NCI-H1092 (cell line): ENCODE measurements at places on chromosomes 2 and 18.

GRCh38 chr18:33853187-33853586, 275.2 kb downstream of the ASXL3 start:
- DNase-seq = no peak

- DNase-seq = no peak
These were observed 154.5 kb upstream of the PID1 start for GRCh38 chr2:229425598-229425997.

DNA sequence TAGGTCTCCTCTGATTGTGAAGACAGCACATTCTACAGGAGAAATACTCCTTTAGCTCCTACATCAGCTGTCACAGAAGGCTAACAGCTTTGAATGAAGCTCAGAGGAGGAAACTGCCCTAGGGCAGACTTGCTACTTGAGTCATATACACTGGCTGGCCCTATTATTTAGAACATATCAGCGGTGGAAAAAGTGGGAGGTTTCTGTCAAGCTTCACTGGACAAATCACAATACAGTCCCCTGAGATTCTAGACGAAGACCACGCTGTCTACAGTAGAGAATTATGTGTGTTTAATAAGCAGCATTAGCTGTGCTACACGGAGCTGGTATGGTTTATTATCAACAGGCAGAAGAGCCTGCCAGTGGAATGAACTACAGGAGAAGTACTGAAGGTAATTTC, 230.9 kb upstream of the FSIP2 start:
- no peak for DNase-seq

DNA sequence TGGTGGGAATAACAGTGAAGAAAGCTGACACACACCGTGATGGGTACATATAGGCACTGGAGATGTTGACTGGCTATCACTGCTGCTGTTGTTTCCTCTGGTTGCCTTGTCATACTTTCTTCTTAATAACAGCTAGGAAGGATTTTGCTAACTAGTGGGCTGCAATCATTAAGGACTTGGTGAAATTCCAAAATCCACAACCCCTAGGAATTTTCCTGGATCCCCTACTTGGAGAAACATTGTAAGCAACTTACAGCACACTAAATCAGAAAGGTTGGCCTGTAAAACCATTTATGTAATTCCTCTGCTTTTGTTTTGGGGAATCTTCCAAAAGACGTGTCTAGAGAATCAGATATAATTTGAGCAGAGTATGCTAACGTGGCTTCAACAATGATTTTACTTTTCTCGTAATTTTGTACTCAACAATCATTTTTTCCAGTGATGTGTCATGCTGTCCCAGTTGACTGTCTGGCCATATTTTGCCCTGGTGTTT, 8.0 kb upstream of the COL3A1 start:
- DNase-seq = no peak

GRCh38 chr2:68789603-68790002, 55.0 kb downstream of the ARHGAP25 start:
- DNase-seq = no peak

- no peak for DNase-seq
These were observed 100.7 kb upstream of the FOSL2 start for GRCh38 chr2:28291811-28292440.

DNA sequence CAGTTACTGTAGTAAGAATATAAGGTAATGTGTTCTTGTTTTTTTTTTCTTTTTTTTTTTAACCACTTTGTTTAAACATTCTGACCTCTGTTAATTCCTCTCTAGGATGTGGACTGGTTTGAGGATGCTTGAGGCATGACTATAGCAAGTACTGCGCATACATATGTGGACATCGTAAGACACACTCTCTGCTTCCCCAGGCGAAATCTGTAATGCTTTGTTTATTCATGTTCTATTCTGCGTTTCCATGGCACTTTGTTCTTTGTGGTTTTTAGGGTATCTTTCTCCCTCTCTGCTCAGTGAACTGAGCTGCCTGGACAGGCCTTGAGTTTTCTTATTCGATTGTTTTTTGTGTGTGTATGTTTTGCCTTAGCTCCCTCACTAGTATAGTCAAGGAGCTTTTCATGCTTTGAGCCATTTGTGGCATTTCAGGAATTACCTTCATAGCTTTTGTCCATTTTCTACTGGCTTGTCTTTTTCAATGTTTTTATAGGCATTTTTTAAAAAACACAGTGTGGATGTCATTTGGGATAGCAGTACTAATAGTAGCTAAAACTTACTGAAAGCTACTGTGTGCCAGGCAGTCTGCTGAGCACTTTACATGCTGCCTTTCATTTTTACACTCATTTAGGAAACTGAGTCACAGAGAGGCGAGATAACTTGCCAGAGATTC, 1.9 kb upstream of the SH3BP4 start:
- DNase-seq = no peak

DNA sequence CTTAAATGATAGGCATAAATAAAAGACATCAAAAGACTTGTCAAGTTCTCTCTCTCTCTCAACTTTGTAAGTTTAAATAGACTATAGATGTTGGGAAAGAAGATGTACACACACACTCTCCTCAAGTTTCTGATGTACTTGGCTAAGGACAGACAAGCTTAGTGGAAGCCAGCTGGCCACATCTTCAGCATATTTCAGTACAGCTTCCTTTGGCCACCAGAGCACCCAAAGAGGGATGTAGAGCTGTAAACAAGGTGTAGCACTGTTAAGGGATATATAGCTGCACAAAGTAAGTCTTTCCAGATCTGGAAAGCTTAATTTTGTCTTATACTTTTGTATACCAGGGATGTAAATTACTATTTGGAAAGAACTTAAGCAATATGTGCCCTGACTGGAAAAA, 64.3 kb upstream of the MSTN start:
- DNase-seq = no peak

GRCh38 chr2:221572821-221573429, 821 bp upstream of the EPHA4 start:
- DNase-seq = no peak

GRCh38 chr2:27977731-27978312, 87.3 kb downstream of the BABAM2 start:
- no peak for DNase-seq

- no peak for DNase-seq
These were observed 27.2 kb downstream of the NBAS start for GRCh38 chr2:15533860-15534480.

- DNase-seq = no peak
These were observed 121.0 kb upstream of the SLC39A10 start for GRCh38 chr2:195535911-195536522.

- no peak for DNase-seq
These were observed 60.8 kb downstream of the FAM168B start for GRCh38 chr2:131032393-131032836.

- DNase-seq = no peak
These were observed 78.9 kb downstream of the LPIN2 start for GRCh38 chr18:2933995-2934394.

- no peak for DNase-seq
These were observed 131.8 kb downstream of the CSRNP3 start for GRCh38 chr2:165601065-165601830.

- DNase-seq = no peak
These were observed 18.7 kb downstream of the FHOD3 start for GRCh38 chr18:36316246-36316645.

DNA sequence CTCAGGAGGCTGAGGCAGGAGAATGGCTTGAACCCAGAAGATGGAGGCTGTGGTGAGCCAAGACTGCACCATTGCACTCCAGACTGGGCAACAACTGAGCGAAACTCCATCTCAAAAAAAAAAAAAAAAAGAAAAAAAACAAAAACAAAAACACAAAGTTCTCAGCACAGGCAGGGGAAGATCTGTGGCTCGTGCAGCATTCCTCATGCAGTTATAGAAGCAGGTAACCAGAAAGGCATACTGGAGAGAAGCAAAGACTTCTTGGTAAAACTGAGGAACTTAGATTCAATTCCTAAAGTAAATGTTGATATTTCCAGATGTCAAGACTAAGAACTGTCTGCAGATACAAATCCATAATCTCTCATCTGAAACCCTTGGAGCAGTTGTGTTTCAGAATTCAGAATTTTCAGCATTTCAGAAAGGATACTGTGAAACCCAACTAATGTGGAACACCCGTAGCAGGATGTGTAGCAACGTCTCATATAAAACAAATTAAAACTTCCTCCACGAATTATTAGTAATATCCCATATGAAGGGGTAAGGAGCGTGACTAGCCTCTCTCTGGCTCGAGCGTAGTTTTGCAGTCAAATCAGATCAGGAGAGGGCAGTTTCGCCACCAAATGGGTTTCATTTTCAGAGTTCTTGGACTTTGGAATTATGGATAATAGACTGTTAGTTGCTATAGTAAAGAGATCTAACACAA, 13.2 kb upstream of the SLC25A52 start:
- DNase-seq = no peak

DNA sequence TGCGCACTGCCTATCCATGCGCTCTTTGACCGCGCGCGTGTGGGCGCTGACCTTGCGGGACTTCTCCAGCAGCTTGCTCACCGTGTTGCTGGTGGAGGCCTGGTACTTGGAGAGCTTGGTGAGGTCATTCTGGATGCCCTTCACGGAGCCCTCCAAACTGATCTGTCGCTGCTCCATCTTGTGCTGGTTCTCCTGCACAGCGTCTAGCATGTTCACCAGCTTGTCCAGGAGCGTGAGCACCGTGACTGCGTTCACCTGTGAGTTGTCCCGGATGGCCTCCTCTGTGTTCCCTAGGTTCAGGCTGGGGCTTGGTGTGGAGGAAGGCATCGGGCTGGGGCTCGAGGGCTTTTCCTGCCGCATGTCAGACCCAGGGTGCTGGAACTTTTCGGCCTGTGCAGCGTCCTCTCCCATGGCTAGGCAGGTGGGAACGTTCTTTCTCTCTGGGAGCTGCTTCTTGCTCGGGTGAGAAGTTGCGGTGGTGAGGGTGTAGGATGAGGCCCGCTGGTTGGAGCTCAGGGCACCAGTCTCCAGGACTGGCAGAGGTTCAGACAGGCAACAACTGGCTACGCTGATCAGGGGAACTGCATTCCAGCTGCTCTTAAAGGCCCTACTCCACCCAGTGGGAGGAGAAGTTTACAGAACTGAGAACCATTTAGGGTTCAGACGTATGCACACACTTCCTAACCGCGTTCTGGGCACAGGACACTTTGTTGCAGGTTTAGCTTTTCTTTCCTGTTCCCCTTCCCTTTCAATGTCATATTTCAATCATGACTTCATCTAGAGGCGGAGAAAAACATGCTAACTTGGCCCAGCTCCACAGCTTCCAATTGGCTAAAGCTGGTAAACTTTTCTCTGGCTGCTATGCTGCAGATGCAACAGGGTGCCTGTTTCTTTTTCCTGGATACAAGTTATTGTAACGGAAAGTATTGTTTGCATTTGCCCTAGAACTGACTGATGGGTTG, at the start of gene CAVIN2:
TSS of gene CAVIN2 (minus strand) at position 574 of the 962 bp plus-strand sequence. CDS start at position 411, 163 bp downstream.
- no peak for DNase-seq

DNA sequence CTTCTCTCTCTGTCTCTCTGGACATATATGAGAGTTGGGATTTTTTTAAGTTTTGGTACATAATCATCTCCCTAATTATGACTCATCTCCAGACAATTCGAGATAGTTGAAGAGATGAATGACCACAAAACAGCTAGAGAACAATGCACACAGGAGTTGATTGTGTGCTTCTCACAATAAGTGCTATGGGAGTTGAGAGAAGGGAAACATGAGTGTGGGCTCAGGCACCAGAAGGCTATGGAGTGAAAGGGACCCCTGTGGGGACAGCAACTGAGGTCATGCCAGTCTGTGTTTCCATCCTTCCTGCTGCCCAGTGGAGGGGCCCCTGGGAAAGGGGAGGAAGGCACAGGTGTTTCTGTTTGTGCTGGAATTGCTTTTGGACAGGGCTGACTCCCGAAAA, 6.5 kb upstream of the YWHAQ start:
- DNase-seq = no peak

GRCh38 chr18:79164706-79165105, 95.5 kb downstream of the ATP9B start:
- no peak for DNase-seq

DNA sequence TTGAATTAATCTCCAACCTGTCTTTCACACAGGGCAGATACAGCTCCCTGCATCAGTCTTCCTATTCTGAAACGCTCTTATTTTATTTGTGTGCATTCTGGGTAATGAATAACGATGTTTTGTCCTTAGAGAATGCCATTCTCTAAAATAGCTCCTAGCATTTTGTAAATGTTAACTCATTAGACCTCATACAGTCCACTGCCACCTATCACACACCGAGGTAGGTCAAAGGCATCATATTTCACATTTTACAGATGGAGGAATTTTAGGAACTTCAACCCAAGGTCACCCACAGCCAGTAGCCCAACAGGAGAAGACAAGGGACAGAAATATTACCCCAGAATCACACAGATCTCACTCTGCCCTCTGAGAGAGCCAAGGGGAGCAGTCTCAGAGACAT, 455.4 kb upstream of the GYPC start:
- no peak for DNase-seq

DNA sequence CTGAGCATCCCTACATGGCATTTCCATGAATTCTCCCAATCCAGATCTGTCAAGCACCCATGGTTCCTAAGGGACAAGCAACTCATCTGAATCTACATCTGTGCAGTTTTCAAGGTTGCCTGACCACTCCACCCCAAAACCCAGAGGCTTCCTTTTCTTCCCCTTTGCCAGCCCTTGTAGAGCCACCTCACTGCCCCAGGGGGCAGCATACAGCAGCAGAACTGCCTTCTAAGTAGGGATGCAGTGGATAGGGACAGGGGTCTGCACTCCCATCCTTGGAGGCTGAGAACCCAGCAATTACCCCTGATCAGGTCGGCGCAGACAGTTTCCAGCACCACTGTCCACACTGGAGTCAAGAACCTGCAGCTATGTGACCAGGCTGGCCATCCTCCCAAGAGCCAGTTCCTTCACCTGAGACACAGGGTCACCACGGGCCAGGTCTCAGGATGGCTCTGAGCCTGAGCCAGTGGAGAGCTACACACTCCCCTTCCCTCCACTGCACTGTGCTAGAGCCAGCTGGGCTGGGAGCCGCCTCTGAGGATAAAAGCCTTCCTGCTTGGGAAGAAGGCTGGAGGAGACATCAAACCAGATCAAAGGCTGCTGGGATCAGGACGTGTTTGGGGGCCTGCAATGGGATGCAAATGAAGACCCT, 283.1 kb downstream of the CELF4 start:
- no peak for DNase-seq

DNA sequence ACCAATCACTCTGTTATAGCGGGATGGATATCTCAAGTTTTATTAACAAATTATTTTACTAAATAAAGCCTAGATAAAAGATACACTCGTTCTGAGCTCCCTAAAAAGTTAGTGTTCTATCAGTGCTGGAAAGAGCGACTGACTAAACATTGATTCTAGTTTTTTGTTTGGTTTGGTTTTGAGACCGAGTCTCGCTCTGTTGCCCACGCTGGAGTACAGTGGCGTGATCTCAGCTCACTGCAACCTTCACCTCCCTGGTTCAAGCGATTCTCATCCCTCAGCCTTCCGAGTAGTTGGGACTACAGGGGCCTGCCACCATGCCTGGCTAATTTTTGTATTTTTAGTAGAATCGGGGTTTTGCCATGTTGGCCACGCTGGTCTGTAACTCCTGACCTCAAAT, 73.8 kb upstream of the CDCA7 start:
- DNase-seq = no peak

DNA sequence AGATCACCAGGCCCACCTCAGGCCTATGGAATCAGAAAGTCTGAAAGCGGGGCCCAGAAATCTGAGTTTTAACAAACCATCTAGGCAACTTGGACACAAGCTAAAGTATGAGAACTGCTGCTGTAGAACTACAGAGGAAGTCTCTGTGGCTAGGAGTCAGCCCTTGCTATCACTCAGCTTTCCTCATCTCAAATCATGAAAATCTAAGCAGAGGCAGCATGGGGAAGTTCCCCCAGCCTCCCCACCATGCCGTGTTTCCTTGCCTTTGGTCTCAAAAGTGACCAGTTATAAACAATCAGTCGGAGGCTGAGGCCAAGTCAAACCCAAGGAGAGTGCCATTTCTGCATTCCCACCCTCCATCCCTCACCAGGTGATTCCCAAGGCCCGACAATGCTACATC, 404.7 kb downstream of the BCL11A start:
- no peak for DNase-seq

GRCh38 chr2:238941262-238941792, 93.4 kb downstream of the TWIST2 start:
- no peak for DNase-seq
